ENCODE measurements at places on chromosomes 4 and X.

- DNase-seq, result no peak
Measured at GRCh38 chr4:31674313-31674947, 954.3 kb downstream of the PCDH7 start.

- no peak for DNase-seq
Measured at GRCh38 chr4:78691971-78692821, 84.0 kb upstream of the BMP2K start.

DNA sequence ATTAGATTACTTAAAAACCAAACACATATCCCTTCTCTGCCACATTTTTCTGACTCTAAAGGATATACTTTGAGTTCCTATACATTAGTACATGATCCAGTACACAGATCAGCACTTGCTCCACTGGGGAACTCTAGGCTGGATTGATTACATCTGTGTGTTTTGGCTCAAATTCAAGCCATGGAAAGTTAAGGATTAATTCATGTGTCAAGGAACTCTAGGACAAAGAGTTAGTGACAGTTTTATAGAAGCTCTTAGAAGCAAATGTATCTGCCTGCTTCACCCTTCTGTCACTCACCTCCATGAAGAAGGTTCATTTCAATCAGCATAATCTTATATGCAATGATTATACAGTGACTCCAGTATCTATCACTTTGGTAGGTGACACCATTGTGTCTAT lies 43.2 kb downstream of the SCFD2 start:
- no peak for DNase-seq

GRCh38 chrX:115229337-115230003 lies 4.4 kb downstream of the LRCH2 start:
- no peak for DNase-seq

DNA sequence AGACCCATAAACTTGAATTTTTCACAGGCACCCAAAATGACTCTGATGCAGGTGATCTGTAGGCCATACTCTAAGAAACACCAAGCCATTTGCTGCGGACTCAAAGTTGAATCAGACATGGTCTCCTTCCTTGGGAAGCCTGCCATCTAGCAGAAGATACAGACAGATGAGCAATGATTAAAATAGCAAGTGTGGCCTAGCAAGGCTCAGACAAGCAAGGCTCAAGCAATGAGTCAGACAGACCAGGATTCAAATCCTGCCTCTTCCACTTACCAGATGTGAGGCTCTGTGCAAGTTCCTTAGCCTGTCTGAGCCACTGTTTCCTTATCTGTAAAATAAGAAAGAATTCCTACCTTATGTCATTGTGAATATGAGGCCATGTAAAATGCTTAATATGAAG lies 2.3 kb downstream of the CCDC149 start:
- no peak for DNase-seq

- peak; percentile 50 for DNase-seq
Measured at GRCh38 chrX:70434914-70435586, 9.6 kb upstream of the DLG3 start.

GRCh38 chrX:7462110-7462509 lies 314.2 kb upstream of the PUDP start:
- peak; percentile 0 for DNase-seq

- no peak for DNase-seq
Measured at GRCh38 chr4:127832585-127832984, 48.1 kb upstream of the PLK4 start.

- DNase-seq, result peak; percentile 50
Measured at GRCh38 chrX:116493271-116493670, 30.5 kb upstream of the CT83 start.

DNA sequence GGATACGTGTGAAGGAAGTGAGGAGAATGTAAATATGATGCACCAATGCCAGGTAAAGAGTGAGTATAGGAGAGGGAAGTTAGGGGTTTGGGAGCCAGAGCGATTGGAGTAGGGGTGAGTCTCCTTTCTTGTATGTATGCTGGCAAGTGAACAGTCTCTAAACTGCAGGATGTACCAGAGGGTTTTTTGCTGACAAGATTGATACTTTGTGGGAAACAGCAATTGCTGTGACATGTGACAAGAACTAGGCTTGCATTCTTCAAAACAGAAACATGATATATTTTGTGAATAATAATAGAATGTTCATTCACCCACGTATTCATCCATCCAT lies 706 bp downstream of the CHIC1 start:
- DNase-seq, result no peak

GRCh38 chrX:41475591-41476241 lies 28.6 kb downstream of the NYX start:
- DNase-seq, result peak; percentile 38

GRCh38 chr4:137640156-137640837 lies 108.0 kb upstream of the PCDH18 start:
- no peak for DNase-seq

GRCh38 chr4:25433966-25434827 lies 57.1 kb downstream of the ANAPC4 start:
- no peak for DNase-seq

- no peak for DNase-seq
Measured at GRCh38 chrX:45191383-45191782, 9.3 kb downstream of the DIPK2B start.

DNA sequence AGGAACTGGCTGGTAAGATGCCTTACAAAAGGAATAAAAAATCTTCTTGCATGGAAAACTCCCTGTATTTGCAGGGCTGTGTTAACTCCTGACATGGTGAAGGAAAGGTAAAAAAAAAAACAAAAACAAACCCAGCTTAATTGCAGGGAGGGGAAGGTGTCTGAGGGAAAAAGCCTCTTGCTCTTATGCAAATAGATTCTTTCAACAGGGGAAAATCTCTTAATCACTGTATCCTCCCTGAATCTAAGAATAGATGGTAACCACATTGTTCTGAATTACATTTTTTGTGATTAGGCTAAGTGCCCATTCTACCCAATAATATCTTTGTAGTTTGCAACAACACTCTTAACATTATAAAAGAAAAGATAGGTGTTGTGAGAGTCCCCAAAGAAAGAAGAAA lies 172.6 kb downstream of the RBM46 start:
- no peak for DNase-seq

DNA sequence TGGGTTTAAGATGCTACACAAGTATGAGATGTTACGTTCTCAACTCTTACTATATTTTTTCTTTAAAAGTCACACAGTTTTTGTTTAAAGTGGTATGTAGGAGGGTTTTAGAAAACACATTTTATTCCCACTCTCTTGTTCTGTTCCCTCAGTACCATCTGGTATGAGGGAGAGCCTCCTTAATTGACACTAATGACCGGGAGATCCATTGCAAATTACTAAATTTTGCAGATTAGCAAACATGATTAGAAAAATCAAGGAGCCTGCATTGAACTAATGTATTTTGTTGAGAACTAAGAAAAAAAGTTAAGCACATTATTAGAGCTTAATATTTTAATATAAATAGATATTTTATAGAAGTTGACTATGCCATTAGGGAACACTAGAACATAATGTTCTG lies 87.3 kb upstream of the UNC5C start:
- DNase-seq, result no peak

DNA sequence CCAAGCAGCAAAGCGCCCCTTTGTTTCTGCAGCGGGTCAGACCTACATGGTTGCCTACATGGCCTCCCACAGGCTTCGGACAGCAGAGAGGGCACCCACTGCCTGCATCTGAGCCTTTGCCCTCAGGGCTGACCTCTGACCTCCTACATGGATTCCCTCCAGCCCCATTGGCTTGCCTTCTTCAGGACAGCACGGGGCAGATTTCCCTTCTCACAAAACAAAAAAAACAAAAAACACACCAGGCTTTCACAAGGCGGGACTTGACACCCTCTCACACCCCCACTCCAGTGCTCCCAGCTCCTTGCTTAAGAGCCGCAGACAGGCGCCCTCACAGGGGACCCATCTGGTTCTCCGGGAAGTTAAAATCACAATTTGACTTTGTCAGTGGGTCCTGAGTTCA lies 32.9 kb downstream of the ZFYVE28 start:
- DNase-seq, result no peak

DNA sequence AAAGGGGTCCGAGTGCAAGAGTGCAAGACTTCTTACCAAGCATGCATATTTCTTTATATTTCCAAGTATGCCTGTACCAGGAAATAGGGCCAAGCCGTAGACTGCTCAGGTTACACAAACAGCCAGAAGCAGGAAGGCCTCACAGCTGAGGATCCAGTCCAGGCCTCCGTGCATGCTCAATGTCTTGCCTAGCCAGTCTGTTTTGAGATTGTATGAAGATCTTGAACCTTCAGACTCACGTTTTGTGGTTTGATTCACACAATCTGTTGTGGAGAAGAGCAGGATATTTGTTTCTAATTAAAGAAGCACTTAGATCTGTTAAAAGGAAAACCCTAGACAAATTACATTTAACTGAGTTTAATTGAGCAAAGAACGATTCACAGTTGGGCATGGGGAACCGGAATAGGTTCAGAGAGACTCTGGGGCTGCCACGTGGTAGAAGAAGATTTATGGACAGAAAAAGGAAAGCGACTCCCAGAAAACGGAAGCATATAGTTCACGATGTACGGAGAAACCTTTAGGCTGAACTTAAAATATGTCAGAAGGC lies 1.2 kb downstream of the MGST2 start:
- peak; percentile 87 for DNase-seq

DNA sequence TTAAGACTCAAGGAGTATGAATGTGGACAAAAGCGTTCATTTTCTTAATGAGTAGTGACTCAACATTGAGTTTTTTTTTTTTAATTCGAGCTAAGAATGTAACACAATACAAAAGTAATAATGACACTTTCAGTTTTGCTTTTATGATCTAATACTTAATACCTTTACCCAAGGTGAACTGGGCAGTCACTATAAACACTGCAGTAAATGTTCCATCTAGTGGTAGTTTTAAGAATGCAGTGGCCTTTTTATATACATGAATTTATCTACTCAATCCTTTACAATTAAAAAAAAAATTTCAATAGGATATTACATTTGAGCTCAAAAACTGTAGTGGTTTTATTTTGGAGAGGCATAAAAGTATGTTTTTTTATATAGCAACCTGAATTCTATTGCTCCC lies 33.9 kb downstream of the PDK3 start:
- DNase-seq, result peak; percentile 7

DNA sequence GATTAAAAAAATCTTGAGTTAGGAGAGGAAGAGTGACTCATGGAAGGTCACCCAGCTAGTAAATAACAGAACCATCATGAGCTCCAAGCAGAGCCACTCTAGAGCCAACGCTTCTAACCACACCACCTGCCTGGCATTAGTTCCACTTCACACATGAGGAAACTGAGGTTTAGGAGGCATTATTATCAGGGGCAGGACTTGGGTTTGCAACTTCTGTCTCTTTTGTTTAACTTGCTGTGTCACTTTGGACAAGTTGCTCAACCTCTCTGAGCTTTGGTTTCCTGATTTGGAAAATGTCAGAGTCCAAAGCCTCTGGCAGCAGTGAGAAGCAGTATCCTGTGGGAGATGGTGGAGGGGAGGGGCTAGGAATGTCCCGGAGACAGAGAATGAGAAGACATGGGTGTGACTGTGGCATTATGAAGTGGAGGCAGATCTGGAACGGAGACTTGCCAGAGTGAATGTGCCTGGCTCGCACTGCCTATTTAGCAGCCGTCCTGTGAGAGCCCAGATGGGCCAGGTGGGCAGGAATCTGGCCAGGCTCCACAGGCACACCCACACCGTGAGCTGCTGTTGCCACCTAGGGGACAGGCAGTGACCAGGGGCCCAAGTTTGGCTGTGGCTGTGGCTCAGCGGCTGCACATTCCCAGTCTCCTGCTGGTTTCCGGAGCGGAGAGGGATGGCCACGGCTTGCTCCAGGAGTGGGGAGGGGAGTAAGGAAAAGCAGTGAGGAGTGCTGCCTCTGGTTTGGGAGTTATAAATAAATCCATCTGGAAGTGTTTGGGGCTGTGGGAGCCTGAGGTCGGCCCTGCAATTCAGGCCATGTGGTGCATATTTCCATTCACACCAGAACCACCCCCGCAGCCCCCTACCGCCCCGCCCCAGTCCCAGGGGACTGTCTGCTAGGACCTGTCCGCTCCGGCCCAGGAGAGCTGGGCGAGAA lies 93.4 kb downstream of the NHSL2 start:
- DNase-seq, result peak; percentile 69

- DNase-seq, result no peak
Measured at GRCh38 chr4:34861666-34862065, 1382.6 kb downstream of the ARAP2 start.

DNA sequence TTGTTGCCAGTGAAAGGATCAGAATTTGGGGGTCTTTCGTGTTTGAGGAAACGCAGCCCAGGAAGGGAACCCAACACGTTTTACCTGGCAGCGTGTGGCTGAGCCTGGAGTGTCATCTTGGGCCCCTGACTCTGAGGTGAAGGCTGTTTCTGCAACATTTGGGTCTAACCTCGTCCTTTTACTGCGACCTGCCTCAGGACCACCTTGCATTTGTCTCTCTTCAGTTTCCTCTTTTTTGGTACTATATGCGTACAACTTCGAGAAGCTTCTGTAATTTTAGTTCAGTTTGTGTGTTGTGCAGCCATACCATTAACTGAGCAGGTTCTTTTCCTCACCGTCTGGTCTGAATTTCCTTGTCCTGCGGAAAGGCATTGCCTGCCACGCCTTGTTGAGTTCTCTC lies 61.5 kb downstream of the TMEM131L start:
- DNase-seq, result no peak

GRCh38 chr4:185640811-185641675 lies 105.7 kb upstream of the PDLIM3 start:
- DNase-seq, result peak; percentile 83

Data from tongue (tissue), 3 donors.